ENCODE measurements at places on chromosomes 12 and 14.

- no peak for DNase-seq
Measured at GRCh38 chr12:117966511-117966910, 2.3 kb downstream of the KSR2 start.

GRCh38 chr12:16581416-16581815, 24.5 kb downstream of the LMO3 start:
- DNase-seq, result no peak

GRCh38 chr12:46560874-46561273, 188.3 kb upstream of the SLC38A2 start:
- no peak for DNase-seq

GRCh38 chr12:116955382-116956021, 44.8 kb downstream of the FBXW8 start:
- no peak for DNase-seq

DNA sequence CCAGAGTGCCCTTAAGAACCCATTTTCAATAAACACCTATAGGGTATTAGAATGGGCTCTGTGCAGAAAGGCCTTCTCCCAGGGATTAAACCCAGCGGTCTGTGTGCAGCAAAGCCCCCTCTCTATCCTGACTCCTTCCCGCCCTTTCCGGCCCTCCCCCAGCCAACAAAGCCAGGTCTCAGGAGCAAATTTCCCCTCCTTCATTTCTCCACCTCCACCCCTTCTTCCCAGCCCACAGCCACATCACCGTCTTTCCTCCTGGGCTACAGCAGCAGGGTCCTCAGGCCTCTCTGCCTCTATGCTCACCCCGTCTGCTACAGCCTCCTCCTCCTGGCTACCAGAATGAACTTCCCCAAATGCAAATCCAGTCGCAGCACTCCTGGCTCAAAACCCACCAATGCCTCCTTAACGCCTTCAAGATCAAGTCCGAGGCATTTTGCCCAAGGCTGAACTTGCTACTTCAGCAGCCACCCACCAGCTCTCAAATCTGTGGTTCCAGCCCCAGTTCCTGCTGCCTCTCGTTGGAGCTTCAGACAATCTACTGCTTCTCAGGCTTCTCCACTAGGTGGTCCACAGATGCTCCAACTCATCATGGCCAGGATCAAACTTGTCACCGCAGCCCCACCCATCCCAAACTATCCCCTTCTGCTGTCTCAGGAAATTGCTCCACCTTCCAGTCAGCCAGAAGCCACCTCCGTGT, 134.8 kb downstream of the BCL11B start:
- DNase-seq, result no peak

GRCh38 chr12:65123435-65124063, 2.4 kb upstream of the WIF1 start:
- no peak for DNase-seq

DNA sequence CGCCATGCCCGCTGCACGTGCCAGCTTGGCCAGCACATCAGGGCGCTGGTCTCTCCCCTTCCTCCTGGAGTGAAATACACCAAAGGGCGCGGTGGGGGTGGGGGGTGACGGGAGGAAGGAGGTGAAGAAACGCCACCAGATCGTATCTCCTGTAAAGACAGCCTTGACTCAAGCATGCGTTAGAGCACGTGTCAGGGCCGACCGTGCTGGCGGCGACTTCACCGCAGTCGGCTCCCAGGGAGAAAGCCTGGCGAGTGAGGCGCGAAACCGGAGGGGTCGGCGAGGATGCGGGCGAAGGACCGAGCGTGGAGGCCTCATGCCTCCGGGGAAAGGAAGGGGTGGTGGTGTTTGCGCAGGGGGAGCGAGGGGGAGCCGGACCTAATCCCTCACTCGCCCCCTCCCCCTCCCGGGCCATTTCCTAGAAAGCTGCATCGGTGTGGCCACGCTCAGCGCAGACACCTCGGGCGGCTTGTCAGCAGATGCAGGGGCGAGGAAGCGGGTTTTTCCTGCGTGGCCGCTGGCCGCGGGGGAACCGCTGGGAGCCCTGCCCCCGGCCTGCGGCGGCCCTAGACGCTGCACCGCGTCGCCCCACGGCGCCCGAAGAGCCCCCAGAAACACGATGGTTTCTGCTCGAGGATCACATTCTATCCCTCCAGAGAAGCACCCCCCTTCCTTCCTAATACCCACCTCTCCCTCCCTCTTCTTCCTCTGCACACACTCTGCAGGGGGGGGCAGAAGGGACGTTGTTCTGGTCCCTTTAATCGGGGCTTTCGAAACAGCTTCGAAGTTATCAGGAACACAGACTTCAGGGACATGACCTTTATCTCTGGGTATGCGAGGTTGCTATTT, 914 bp upstream of the CCND2 start:
- peak; percentile 66 for DNase-seq

GRCh38 chr12:176321-177181, 37.4 kb downstream of the SLC6A12 start:
- DNase-seq, result no peak

DNA sequence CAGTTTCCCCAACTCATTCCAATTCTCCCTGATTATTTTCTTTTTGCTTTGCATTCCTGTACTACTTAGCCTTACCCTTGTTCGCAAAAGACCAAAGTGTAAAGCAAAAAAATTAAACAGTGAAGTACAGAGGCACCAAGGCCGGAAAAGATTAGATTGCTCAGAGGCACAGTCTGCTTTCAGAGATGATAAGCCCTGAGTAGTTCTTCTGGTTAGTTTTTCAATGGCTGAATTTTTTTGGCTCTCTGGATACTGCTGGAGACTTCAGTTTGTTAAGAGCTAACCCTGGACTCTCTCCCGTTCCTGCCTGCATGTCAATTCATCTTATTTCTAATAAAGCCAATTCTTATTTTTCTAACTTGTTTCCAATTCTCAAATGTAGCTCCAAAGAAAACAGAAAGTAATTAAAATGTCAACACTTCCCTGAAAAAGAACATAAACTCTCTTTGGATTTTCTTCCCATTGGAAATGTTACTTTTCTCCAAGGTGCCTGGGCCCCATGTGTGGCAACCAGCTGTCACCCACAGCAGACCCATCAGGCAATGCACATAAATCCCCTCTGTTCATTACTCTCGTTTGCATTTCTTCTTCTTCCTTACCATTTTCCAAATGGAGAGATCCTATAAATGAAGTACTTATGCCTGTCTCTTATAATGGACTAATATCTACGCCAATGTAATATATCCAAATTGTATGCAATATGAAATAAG, 142.8 kb downstream of the BTG1 start:
- no peak for DNase-seq

DNA sequence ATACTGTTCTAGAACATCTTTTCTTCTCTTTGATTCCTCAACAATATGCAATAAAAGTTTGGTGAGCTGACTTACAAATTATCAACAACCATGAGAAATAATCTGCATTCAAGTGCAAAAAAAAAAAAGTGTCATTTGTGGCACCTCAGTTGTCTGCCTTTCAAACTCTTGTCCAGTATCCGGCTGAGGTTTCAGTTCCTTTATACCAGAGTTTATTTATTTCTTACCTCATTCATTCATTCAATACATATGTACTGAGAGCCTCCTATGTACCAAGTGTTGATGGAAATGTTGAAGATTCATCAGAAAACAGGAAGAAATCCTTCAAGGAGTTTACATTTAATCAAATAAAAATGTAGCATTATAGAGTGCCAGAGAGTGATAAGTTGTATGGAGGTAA, 484.1 kb downstream of the RMST start:
- no peak for DNase-seq

GRCh38 chr14:61252369-61253063, 28.6 kb downstream of the TMEM30B start:
- DNase-seq, result peak; percentile 52

GRCh38 chr14:55545779-55546178, 34.2 kb upstream of the KTN1 start:
- no peak for DNase-seq

DNA sequence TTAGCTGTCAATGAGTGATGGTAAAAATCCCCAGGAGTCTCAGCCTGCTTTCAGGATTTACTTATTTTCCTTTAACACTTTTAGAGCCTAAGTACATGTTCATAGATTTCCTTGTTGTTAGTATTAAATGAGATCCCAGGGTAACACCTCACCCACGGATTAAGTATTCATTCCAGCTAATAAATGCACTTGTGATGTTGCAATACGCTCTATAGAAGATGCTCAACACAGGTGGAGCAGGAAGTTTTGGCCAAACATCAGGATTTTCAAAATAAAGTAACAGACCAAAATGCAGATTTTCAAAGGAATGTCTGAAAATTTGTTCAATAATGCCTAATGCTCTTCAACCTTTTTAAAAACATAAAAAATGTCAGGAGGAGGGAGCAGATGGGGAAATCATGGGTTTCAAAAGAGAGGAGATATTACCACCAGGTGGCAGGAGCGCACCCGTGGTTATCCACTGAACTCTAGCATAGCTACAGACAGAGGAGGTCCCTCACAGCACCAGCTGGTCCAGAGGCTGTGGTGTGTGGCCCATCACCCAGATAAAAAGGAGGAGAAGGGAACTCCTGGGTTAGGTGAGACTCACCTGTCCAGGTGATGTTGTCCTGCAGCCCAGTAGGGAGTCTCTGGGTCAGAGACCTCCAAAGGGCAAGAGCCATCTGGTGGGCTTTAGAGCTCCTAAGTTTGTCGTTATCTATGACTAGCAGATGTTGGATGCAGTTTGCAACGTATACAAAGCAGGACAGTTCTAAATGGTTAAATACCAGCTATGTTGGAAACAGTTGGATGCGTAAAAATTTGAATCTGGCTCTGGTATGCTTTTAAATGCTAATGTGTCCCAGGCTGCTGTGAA, 1158.4 kb upstream of the TMEM132C start:
- peak; percentile 35 for DNase-seq

GRCh38 chr14:93267149-93267711, 60.2 kb downstream of the UBR7 start:
- no peak for DNase-seq

DNA sequence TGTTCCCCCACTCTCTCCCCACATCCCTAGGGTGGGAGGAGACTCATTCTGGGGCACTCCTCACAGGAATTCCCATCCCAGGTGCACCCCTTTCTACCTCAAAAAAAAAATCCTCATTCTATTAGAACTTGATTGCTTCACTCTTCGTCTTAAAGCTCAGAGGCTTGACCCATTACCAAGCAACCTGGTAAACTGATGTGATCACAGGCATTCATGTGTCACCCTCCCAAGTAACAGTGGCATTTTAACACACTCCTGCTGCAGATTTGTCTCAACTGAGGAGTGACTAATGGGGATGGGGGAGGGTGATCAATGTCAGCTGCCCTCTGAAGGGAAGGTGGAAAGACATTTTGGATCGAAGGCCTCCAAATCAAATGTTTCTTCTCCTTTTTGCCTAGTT, 78.1 kb upstream of the PTHLH start:
- no peak for DNase-seq

DNA sequence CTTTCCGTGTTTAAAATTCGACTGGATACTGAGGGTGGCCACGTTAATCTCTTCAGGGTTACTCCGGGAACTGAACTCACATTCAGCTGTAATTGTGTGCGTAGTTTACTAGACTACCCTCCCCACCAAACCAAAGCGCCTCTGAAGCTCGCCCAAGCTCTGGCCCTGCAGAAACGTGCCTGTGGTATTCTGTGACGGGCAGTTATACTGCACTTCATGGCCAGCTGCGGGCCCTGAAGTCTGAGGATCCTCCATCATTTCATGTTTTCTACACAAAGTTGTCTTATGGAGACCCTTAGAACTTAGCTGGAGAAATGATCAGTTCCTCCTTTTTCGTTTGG, 688 bp downstream of the ZNF26 start:
- no peak for DNase-seq

DNA sequence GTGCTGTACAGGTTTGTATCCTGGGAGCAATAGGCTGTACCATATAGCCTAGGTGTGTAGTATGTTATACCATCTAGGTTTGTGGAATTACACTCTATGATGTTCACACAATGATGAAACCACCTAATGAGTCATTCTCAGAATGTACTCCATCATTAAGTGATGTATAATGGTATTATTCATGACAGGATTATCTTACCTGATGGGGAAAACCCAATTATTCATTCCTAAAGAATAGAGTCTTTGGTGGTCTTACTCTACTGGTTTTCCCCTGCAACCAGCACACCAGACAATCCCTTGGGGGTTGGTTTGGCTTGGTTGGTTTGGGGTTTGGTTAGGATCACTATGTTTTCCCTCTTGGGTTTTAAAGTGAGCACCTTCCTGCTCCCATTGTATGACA, 12.6 kb upstream of the OR10P1 start:
- DNase-seq, result no peak

- no peak for DNase-seq
Measured at GRCh38 chr14:90349739-90350138, 18.0 kb upstream of the NRDE2 start.

- no peak for DNase-seq
Measured at GRCh38 chr12:115956659-115957058, 320.8 kb downstream of the MED13L start.

DNA sequence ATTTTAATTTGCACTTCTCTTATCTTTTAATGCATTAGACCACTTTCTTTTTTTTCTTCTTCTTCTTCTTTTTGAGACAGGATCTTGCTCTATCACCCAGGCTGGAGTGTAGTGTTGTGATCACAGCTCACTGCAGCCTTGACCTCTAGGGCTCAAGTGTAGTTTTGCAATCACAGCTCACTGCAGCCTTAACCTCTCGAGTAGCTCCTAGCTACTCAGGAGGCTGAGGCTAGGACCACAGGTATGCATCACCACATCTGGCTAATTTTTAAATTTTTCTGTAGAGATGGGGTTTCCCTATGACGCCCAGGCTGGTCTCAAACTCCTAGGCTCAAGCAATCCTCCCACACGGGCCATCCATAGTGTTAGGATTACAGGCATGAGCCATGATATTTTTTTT, 12.7 kb downstream of the TMED8 start:
- no peak for DNase-seq

GRCh38 chr12:5739917-5740316, 205.1 kb downstream of the ANO2 start:
- DNase-seq, result no peak

- peak; percentile 82 for DNase-seq
Measured at GRCh38 chr12:132614861-132615578, 3.6 kb upstream of the P2RX2 start.

DNA sequence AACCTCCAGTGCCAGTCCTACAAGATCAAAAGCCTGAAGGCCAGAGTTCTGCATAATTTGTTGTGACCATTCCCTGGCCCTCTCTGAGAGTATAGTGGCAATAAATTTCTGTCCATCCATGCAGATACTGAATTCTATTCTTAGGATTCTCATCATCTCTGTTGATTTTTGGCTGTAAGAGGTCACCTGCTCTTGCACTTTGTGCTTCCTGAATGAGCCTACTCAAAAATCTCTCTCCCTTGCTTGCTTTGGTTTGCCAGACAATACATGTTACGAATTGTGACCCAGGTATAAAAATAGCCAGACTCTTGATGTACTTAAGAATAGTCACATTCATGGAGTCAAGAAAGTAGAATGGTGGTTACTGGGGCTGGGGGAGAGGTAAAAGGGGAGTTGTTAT, 16.7 kb downstream of the ZNF664 start:
- DNase-seq, result no peak

DNA sequence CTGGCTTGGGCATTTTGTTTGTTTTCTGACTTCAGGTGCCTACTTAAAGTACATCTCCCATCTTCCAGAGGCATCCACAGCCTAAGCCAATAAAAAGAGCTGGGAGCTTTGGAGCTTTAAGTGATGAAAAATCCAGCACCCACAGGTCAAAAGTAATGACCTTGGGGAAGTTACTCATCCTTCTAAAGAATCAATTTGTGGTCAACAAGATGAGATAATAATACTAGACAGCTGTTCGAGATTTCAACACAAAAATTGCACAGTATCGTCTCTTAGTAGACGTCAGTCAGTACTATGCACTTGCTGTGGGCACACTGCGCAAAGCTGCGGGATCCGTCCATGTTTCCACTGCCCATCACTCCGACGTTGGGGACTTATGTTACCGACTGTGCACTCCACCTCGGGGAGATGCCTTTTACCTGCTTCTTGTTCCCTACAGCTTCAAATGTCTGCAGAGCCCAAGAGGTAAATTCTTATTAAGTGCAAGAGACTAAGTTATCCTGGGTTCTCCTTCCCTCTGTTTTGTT, 1.3 kb downstream of the ST8SIA1 start:
- DNase-seq, result no peak
